ENCODE measurements at places on chromosomes 3 and 15.

- no peak for DNase-seq
Observed at GRCh38 chr3:124999317-124999716, 56.5 kb downstream of the HEG1 start.

- no peak for DNase-seq
Observed at GRCh38 chr3:45205126-45205525, 21.0 kb downstream of the TMEM158 start.

- DNase-seq, result no peak
Observed at GRCh38 chr15:89656116-89656815, 999 bp upstream of the KIF7 start.

GRCh38 chr15:64623347-64623996, 151.9 kb downstream of the RBPMS2 start:
- no peak for DNase-seq

Measured in NCI-H1048 (cell line).